ENCODE measurements at places on chromosomes 16 and 17.

GRCh38 chr16:81463296-81463890 lies 18.8 kb downstream of the CMIP start:
- no peak for DNase-seq

- DNase-seq: no peak
Observed at GRCh38 chr17:37179893-37180292, 195.9 kb upstream of the C17orf78 start.

DNA sequence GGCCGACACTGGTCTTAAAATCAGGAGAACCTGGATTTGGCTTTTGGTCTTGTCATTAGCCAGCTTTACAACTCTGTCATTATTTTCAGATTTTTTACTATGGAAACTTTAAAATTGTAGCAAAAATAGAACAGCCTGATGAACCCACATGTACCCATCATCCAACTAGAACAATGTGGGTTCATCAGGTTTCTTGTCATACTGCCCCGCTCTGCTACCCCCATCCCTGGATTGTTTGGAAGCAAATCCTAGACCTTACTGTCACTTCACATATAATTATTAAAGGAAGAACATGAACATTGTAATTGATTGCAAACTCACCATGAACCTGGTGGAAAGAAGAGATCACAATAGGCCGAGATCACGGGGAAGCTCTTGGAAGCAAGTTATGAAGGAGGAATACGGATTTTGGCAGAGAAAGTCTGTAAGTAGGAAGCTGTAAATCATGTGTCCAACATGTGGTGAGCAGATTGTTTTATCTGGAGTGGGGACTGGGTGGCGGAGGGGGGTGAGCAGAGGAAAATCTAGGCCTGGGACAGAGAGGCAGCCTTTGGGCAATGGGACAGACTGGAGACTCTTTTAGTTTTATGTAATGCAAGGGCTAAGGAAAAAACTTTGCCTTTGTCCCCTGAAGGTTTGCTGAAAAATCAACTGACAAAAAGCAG lies 67.0 kb downstream of the PITPNC1 start:
- no peak for DNase-seq

- no peak for DNase-seq
Observed at GRCh38 chr16:57531635-57532265, 4.6 kb downstream of the CCDC102A start.

- DNase-seq: no peak
Observed at GRCh38 chr16:80936410-80936809, 70.3 kb downstream of the CMC2 start.

- DNase-seq: no peak
Observed at GRCh38 chr17:55709984-55710383, 12.7 kb downstream of the TMEM100 start.

DNA sequence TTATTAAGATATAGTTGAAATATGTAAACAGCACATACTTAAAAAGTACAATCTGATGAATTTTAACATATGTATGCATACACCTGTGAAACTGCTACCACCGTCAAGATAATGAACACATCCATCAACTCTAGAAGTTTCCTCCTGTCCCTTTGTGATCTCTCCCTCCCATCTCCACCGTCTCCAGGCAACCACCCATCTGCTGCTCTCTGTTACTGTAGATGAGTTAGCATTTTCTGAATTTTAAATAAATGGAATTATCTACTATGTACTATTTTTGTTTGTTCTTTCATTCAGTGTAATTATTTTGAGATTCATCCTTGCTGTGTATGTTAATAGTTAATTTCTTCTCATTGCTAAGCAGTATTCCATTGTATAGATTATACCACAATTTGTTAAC lies 40.2 kb upstream of the SMPD3 start:
- DNase-seq: no peak

DNA sequence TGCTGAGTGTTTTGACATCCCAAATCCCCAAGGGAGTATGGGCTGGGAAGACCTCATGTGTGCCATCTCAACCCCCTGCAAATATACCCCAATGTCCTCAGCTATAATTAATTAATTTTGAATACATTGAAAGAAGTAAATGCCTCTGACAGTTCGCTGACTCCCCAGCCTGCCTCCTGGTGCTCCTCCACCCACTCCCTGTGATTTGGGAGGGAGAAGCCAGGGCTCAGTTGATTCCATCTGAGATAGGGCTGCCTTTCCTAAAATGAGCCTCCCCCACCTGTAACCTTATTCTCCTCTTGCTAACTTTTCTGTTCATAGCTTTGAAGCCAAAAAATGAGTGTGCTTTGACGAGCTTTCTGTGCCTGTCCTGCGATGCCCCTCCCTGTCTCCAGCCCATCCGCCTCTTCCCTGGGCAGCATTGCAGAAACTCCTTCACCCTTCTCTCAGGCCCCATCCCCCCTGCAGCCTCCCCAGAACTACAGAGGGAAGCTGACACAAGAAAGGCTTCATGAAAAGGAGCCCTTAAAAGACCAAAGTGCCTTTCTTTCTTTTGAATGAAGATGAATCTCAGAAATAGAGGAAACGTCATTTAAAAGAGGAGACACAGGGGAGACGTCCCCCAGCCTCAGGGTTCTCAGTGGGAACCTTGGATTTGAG lies 70.3 kb downstream of the HLF start:
- DNase-seq: no peak

DNA sequence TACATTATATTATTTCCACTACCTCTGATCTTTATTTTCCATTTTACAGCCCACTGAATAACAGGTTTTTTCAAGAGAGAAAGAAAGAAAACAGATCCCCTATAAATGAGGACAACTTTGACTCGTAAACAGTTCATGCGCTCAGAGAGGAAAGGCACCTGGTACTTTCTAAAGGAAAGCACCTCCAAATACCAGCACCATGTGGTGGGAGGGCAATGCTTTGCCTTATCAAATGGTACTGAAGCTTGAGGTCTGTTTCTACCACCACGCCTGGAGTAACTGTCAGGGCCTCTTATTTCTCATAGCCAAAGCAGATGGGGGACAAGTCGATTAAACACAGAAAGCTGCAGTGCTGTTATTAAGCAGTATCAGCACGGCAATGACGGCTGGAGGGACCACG lies 510.3 kb upstream of the ZFHX3 start:
- DNase-seq: no peak

DNA sequence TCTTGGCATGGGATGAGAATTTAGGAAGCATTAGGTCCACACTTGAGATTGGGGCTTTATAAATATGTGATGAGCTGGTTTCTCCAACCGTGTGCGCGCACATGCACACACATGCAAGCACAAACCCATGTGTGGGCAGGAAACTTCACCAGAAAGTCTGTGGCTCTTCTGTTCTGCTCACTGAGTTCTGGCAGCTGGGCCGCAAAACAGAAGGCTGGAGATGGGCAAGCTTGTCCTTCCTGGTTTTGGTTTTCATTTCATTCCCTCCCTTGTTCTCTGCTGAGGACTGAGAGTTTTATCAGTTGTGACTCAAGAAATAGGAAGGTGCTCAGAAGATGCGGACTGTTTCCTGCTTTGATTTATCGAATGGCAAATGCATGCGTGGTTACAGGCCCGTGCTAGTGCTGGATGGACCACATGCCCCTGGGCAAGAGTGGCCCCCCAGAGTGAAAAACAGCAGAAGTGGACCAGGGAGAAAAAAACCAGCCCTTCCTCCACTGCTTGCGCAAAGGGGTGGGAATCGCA lies 14.1 kb downstream of the MAP3K14 start:
- no peak for DNase-seq

- no peak for DNase-seq
Observed at GRCh38 chr17:15031975-15032374, 233.2 kb downstream of the PMP22 start.

DNA sequence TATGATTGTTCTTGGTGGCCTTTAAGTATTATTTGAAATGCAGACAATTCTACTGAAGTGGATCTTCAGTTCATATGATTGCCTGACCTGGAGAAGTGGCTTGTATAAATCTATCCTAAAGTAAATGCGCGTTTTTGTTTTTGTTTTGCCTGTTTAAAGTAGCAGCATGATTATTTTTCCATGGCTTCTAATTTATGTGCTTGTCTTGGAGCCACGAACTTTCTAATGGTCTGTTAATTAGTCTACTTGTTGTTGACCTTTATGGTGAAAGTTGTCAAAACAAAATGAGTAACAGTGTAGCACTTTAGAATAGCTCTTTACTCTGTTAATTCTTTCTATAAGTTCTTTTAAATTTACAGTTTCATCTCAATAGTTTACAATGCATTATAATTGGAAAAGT lies 1.7 kb downstream of the PRKAR1A start:
- DNase-seq: no peak

DNA sequence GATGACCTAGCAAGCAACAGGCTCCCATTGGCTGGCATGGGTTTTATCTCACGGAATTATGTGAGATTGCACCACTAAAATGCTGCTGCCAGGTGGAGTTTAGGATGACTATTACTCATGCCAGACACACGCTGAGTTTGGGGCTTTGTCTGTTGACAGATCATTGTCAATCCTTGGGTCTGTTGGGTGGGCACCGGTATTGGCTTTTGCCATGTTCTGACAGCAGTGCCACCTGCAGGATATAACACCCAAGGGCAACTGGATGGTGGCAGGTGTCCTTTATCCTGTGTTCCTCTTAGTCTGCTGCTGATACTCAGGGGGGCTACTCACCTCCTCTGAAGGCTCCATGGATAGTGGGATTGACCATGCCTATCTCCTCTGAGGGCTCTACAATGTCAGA lies 221.6 kb upstream of the DYNLRB2 start:
- no peak for DNase-seq

DNA sequence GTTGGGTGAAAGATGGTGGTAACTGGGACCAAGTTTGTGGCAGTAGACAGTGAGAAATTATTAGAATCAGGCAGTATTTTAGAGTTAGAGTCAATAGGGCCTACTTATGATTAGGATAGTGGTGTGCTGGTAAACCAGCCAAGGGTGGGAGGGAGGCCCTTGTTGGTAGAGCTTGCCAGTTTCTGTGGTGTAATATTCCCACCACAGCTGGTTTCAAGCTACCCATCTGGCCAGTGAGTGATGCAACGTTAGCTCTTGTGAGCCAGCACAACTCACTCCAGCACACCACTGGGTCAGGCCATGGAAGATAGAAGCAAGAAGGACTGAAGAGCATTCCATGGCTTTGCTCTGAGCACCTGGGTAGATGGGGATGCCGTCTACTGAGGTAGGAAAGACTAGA lies 34.9 kb downstream of the GNAO1 start:
- no peak for DNase-seq

GRCh38 chr16:84360170-84360569 lies 8.2 kb upstream of the ATP2C2 start:
- DNase-seq: no peak

DNA sequence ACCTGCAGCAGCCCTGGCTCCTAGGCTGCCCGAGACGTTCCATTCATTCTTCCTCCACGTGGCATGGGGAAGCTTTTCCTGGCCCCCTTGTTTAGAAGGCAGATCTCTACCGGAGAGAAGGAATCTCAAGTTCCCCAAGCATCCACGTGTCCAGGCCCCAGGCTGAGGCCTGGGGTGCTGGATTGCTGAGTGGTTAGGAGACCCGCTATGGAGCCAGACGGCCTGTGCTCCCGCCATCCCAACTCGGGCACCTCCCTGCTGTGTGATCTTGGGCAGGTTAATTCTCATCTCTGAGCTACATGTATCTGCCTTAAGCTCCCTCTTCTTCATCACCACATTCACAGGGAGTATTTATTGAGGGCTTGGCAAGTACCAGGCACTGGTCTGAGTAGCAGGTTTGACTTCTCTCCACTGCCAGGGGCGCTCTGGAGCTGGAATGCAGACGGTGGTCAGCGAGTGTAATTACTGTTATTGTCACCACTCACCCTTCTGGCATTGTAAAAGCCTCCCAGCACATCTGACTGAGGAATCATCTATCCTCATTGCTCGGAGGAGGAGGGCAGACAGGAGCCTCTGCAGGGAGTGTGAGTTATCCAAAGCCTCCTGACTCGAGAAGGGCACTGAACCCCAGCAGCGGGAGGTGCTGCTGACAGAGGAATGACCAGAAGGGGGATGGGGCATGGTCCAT lies 1.1 kb upstream of the ADGRG1 start:
- DNase-seq: no peak

GRCh38 chr17:721540-721937 lies 6.9 kb upstream of the VPS53 start:
- DNase-seq: no peak

- DNase-seq: no peak
Observed at GRCh38 chr16:50944033-50944432, 202.1 kb downstream of the CYLD start.

- DNase-seq: no peak
Observed at GRCh38 chr17:74104921-74105320, 98.6 kb upstream of the RPL38 start.

DNA sequence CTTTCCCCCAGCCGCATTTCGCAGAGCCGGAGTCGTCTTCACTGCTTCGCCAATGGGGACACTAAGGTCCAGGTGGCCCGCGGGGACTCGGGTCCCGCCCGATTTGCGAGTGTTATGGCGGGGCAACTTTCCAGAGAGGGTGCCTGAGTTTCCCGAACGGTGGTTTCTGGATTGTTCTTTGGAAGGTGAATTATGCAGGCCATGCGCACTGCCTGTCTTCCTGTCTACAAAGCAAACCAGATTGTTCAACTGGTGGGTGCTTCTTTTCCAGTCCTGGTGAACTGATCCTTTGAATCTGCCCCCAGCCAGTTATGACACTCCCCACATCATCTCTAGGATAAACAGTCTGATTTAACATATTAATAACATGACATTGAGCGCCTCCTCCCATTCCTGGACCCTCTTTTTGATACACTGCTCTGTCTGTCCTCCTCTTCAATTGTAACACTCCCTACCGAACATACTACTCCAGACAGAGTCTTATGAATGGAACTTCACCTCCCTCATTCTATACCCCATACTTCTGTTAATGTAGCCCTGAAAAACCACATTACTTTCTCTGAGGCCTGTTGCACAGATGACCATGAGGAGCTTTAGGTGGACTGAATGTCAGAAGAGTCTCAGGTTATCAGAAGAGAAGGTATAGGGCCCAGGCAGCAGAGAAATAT lies 159.0 kb downstream of the RAB11FIP4 start:
- DNase-seq: no peak

DNA sequence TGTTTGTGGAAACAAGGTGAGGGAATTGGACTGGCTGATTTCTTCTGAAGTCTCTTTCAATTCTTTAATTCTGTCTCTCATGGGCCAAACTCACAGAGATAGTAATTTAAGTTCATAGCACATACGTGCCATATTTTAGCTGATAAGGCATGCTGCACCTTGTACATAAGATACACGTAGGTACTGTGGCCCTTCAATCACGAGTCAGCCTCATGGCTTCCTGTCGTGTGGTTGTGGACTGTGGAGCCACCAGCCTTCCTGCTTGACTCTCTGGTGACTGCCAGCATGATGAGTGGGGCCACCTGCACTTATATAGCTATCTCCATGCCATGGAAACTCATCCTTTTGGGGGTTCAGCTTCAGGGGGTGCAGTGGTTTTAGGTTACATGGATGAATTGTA lies 25.1 kb downstream of the KSR1 start:
- peak; percentile 18 for DNase-seq

GRCh38 chr16:89972244-89973234 lies 24.0 kb downstream of the DEF8 start:
- DNase-seq: peak; percentile 76

GRCh38 chr17:48904428-48904827 lies 3.8 kb upstream of the UBE2Z start:
- DNase-seq: no peak

GRCh38 chr17:55575058-55575636 lies 63.9 kb upstream of the SMIM36 start:
- no peak for DNase-seq

Measured in stimulated activated CD8-positive, alpha-beta memory T cell treated with anti-CD3 and anti-CD28 coated beads, Interleukin-7, amount 100 ng/mL, for 1 hour (primary cell).